ENCODE measurements at places on chromosomes 16 and 17.

GRCh38 chr16:75580-76501, 2.2 kb upstream of the MPG start:
- DNase-seq, result no peak

DNA sequence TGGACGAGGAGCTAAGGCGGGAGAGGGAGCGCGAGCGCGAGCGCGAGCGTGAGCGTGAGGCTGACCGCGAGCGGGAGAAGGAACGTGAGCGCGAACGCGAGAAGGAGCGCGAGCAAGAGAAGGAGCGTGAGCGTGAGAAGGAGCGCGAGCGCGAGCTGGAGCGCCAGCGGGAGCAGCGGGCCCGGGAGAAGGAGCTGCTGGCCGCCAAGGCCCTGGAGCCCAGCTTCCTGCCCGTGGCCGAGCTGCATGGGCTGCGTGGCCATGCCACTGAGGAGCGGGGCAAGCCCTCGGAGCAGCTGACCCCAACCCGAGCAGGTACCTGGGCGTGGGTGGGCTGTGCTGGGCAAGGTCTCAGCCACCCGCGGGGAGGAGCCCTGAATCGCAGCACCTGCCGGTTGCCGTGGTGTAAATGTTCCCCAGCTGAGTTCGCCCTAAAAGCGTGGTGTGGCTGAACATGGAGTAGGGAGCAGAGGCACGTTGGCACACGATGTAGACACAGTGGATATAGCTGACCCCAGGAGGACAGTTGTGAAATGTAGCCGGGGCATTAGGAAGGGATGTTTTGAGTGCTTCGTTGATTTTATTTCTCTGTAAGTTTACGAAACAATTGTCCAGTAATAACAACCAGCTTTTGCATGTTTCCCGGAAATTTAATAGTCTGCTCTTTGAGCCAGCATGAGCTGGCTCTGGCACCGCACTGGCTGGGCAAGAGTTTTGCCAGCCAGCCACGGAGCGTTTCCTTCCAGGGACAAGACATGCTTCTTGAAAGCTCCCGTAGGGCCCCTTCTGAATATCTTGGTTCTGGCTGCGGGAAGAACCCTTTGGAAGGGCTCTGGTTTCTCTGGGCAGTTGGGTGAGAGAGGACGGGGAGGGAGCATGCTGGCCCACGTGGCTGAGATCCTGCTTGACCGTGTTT, 32.1 kb downstream of the GINS2 start:
- DNase-seq, result no peak

GRCh38 chr16:79190542-79190941, 410.0 kb downstream of the MAF start:
- DNase-seq, result no peak

DNA sequence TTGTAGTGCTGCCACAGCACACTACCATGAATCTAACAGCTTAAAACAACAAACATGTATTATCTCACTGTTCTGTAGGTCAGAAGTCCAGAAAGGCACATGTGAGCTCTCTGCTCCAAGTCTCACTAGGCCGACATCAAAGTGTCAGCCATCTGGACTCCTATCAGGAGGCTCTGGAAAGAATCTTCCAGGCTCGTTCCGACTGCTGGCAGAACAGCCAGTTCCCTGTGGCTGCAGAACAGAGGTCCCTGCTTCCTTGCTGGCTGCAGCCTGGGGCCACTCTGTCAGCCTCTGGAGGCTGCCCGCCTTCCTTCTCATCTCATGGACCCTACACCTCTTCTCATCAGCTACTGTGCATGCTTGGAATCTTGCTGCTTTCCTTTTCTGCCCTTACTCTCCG, 168.9 kb downstream of the CBLN1 start:
- no peak for DNase-seq

GRCh38 chr16:89705006-89705405, 3.5 kb upstream of the SPATA2L start:
- no peak for DNase-seq

Measured in NCI-H1092 (cell line).